ENCODE measurements at places on chromosomes 7 and 10. TPM values are rescaled to one million over a fixed set of nuclear protein-coding genes. Genes with fewer than 3 reads are reported as not detected.

Gene LIPM
- total RNA-seq = not detected

GRCh38 chr10:97292862-97293198 lies 393 bp upstream of the ARHGAP19 start:
- no peak for DNase-seq

- DNase-seq = no peak
Observed at GRCh38 chr7:3180604-3181003, 120.4 kb upstream of the SDK1 start.

DNA sequence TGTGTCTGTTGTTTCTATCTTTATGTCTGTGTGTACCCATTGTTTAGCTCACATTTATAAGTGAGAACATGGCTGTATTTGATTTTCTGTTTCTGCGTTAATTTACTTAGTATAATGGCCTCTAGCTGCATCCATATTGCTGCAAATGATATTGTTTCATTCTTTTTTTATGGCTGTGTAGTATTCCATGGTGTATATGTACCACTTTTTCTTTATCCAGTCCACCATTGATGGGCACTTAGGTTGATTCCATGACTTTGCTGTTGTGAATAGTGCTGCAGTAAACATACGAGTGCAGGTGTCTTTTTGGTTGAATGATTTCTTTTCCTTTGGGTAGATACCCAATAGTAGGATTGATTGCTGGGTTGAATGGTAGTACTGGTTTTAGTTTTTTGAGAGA lies 48.2 kb downstream of the ZNRF2 start:
- DNase-seq = no peak

DNA sequence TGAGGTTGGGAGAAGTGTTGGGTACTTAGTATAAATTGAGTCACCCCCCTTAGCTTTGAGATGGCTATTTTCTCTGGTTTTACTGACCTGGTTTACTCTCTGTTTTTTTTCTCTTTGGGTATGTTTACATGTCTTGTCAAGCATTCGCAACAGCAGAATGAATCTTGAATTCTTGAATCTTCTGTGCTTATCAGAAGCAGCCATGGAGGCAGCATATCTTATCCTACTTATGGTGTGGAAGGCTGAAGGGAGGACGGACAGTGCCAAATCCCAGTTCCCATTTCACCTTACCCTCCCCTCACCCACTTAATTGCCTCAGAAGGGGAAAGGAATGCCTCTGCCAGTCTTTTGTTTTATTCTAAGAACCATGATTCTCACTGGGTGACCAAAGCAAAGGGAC lies 3.7 kb downstream of the SND1 start:
- DNase-seq = no peak

DNA sequence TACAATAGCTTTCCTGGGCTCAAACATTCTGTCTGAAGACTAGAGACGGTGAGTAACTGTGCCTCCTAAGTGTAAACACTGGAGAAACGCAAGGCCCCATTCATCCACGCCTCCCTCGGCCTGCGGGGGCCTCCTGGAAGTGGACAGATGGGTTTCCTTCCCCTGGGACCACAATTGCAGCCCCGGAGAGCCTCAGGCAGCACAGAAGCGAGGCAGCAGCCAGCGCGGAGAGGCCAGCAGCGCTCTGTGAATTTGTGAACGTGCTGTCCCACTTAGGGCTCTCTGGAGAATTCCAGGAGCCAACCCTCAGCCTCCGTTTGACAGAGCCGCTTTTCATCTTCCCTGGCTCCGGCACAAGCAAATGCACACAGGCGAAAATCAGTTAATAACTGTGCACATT lies 23.2 kb upstream of the CALN1 start:
- no peak for DNase-seq

Measured in MCF 10A (cell line).